ENCODE measurements at places on chromosomes 1 and 21.

DNA sequence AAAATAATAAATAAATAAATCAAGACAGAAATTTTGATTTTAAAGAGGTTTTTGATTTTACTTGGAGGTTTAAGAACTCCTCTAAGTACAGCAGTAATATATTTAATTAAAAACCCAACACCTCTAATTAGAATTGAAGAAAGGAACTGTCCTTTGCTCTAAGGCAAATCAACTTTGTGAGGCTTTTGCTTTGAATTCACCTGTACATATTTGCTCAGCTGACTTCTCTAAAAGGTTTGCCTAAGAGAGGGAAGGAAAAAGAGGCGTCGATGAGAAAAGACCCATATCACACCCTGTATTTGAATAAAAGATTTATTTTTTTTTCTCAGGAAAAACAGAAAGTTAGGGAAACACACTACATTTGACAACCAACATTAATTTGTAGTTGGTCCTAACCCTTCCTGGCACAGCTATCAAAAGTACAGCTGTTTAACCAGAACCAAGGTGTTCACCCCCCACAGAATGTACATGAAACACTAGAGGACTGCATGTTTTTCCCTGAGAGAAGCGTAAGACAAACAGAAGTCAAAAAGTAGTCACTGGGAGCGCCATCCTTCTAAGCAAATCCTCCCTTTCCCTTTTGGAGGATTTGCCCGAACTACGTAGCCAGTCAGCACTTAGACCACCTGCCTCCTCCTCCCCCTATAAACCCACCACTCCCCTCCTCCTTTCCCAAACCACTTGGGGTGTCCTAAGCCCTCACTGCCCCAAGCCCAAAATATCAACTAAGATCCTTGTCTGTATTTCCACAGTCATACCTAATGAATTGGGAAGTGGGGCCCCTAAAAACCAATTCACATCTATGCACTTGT is 4.9 kb downstream of the MCL1 start:
- DNase-seq: peak; percentile 14

- no peak for DNase-seq
These were observed 162.1 kb downstream of the GLUL start for GRCh38 chr1:182229451-182229850.

GRCh38 chr1:151641229-151641628 is 29.4 kb downstream of the SNX27 start:
- no peak for DNase-seq

- no peak for DNase-seq
These were observed 10.5 kb upstream of the CNTN2 start for GRCh38 chr1:205032508-205032907.

DNA sequence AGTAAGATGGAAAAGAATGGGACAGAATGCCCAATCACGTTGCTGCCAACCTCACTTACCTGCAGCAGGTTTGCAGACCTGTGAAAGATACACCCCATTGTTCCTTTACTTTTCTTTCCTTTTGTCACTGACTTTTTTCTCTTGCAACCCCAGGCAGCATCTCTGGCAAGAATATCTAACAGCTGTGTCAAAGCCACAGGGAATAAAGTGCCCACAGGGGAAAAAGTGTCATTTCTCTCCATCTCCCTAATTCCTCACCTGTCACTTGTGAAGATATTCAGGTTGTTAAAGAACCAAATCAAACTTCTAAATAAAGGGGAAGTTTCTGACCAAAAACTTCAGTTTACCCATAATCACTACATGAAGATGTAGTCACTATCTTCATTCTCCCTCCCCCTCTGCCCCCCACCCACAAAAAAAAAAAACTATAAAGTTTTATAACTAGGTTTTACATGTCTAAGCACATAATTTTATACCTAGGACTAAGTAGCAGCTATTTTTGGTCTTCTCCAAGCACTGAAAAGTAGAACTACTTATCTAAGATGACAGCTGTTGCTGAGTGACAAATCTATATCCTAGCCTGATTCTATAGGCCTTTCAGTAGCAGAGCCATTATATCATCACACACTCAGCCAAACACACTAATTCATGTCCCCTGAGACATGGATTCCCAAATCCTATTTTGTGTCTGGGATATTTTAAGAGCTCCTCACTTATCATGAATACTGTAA is 54.9 kb downstream of the TBX15 start:
- DNase-seq: no peak

DNA sequence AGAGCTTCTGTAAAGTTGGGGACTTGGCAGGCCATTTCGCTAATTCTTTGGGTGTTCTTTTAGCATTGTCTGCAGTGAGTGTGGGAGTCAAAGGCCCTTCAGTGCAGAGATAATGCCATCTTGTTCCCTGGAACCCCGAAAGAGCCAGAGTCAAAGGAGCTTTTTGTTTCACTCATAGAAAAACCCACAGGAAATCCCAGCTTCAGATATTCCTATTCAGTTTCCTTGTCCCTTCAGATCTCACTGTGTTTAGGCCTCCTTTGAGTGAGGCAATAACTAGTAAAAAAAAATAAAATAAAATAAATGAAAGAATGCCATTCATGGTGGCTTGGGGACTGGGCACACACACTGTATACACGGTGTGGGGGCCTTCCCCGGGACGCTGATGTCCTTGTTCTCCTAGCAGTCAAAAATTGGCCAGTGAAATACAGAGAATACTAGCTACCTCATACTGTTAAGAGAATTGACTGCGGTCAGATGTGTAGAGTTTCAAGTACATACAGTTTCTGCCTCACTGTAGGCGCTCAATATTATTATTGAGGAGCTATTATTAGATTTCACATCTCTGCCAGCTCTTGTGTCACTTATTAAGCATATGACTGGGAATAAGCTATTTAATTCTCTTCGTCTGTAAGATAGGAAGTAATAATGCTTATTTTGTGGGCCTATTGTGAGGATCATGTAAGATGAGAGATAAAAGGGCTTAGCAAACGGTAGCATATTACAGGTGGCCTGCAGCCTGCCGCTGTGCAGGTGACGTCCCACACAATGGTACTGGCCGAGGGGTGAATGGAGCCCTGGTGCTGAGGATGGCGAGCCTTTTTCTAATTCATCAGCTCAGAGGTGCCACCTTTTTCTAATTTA is 16.7 kb downstream of the DISC1 start:
- DNase-seq: no peak

DNA sequence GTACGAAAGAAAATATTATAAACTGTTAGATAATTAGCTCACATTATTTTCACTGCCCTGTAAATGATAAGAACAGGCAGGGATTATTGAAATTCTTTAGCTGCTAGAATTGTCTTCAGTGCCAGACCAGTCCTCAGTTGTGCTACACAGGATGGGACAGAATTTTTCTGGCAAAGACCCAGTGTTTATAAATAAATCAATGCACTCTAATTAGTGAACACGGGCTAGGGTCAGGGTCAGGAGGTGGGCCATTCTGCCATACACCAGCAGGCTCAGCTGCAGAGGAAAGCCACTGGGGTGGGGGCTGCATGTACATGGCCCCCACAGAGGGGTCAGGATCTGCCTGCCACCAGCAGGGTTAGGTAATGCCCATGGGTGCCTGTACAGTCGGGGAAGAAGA is 6.4 kb downstream of the BCAR3 start:
- no peak for DNase-seq

- DNase-seq: no peak
These were observed 60.3 kb upstream of the GREM2 start for GRCh38 chr1:240672132-240672811.

- DNase-seq: peak; percentile 36
These were observed 1.7 kb downstream of the TOR3A start for GRCh38 chr1:179083533-179083932.

DNA sequence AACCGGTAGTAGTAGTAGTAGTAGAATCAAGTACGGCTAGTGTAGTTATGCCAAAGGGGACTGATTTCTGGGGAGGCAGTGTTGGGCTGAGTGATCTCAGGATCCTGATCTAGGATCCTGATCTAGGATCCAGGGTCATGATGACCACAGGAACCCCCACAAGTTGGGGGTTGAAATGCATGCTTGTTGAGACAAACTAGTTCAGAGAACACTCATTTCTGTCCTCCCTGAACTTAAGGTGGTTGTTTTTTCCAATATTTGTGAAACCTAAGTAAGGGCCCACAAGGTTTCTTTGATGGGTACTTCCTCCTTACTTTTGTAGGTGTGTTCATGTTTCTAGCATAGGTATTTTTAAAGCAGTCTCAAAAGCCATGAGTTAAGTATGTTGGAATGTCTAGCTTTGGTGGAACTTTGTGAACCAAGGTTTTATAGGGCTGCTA is 33.9 kb upstream of the PDC start:
- no peak for DNase-seq

GRCh38 chr1:237040823-237041222 is 1.2 kb upstream of the RYR2 start:
- no peak for DNase-seq

DNA sequence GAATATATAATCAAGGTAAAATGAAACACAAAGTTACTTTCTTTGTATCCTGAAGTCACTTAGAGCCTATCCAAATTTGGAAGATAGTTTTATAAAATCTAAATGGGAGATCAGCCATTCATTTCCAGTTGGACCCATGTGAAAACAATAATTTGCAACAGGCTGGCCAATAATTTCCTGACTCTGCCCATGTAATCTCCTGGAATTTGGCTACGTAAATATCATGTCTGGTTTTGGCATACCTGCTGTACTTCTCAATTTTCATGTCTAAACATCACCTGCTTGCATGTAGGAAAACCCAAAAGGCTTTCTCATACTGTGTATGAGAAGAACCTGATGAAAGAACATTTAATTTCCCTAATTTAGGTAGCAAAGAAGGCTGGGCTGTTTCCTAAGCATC is 7.7 kb upstream of the CYP4Z1 start:
- DNase-seq: no peak

GRCh38 chr1:29259802-29260441 is 23.6 kb downstream of the PTPRU start:
- peak; percentile 16 for DNase-seq

DNA sequence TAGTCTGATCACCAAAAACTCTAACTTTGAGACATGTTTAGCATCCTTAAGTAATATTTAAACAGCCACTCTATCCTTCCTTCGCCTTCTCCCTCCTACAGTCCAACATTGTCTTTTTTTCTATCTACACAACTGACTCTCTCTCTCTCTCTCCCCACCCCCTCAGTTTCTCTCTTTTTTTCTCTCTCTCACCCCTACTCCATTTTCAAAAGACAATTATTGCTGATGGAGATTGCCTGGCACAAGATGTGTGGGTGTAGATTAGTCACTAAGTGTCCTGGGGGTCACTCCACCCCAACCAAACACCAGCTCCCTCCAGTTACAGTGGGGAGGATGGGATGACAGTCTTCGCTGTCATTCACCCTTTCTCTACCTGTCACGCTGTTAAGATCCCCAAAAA is 94.5 kb upstream of the NFIA start:
- no peak for DNase-seq

GRCh38 chr1:209673631-209674417 is 1.4 kb upstream of the G0S2 start:
- no peak for DNase-seq

- DNase-seq: no peak
These were observed 9.8 kb upstream of the SSBP3 start for GRCh38 chr1:54415991-54416390.

DNA sequence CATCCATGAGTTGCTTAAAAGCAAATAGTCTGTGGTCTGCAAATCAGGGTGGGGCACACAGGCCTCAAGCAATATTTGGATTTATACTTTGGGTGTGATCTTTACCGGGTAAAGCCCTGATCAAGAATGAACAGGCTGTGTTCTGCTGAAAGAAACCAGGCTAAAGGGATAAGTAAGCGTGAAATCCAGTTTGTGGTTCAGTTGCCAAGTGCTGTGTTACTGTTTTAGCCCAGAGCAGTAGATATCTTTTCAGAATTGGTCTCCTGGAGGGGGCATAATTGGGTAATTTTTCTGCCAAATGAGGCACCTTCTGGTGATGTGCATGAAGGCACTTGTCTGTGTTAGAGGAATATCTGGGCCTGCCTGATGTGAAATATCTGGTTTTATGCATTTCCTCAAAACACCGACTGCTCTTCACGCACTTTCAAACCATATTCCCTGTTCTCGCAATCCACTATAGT is 21.4 kb downstream of the AIM2 start:
- peak; percentile 15 for DNase-seq

- no peak for DNase-seq
These were observed 7.5 kb downstream of the TMEM9 start for GRCh38 chr1:201146626-201147390.

DNA sequence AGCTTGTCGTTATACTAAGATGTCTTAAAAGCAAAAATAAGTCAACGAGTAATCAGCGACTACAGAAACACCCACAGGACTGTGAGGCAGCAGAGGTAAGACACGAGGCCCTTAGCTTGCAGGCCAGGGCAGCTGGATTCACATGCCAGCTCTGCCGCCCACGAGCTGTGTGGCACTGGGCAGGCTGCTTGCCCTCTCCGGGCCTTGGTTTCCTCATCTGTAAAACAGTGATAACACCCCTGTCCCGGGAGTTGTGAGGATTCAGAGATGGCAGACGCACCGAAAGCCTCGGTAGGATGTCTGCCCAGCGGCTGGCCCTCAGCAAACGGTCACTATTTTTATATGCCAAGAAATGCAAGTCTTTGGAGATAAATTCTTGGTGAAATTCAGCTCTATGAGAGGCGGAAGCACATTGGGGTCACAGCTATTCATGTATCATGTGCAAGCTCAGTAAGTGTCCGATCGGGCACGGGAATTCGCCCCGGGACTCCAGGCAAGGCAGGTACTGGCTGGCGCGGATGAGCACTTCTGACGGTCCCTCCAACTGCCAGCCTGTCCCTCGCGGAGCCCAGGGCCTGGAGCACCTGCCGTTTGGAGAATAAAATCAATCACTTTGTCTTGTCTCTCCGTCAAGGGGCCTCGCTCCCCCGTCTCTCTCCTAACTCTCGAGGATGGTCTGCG is 1.1 kb downstream of the C2CD2 start:
- no peak for DNase-seq

DNA sequence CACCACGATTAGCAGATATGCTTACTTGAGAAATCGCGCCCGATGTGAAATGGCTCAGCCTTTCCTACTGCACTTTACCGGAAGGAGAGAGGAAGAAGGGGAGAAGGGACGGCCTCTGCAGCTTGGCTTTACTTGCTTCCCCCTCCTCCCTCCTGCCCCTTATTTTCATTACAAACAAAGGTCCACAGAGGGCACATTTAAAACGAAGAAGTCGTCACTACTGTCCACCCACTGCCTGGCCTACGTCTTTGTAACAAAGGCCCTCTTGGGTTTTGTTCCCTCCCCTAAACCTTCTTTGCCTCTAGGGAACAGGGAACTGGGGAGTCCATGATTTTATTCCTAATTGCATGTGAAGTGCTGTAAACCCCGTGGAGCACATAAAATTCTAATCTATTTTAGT is 308.5 kb downstream of the LMX1A start:
- DNase-seq: no peak

DNA sequence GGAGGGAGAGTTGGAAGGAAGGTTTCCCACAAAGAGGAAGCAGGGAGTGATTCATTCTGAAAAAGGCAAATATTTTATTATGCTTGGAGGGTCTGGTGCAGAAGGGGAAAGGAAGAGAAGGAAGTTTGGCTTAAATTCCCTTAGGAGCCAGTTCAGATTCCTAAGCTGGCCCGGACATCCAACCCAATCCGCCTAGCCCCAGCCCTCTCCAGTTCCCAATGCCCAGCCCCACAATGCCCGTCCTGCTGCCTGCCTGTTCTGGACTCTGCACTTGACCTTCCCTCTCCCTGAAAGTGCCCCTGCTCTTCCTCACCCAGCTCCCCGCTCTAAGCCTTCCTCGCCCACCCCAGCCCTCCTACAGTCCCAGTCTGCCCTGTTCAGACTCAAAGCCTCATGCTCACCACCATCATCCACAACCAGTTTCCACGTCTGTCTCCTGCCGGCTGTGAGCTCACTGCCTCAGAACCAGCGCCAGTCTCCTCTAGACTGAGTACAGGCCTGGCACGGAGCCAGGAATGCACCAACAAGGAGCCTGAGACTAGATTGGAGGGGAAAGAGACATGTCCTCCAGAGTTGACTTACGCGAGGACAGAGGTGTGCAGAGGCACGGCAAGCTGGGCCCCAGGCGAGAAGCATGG is 18.9 kb downstream of the CAPN2 start:
- DNase-seq: no peak
